ENCODE measurements at places on chromosomes 3 and 15.

- DNase-seq = no peak
Measured at GRCh38 chr3:136862617-136863322, 762 bp downstream of the NCK1 start.

DNA sequence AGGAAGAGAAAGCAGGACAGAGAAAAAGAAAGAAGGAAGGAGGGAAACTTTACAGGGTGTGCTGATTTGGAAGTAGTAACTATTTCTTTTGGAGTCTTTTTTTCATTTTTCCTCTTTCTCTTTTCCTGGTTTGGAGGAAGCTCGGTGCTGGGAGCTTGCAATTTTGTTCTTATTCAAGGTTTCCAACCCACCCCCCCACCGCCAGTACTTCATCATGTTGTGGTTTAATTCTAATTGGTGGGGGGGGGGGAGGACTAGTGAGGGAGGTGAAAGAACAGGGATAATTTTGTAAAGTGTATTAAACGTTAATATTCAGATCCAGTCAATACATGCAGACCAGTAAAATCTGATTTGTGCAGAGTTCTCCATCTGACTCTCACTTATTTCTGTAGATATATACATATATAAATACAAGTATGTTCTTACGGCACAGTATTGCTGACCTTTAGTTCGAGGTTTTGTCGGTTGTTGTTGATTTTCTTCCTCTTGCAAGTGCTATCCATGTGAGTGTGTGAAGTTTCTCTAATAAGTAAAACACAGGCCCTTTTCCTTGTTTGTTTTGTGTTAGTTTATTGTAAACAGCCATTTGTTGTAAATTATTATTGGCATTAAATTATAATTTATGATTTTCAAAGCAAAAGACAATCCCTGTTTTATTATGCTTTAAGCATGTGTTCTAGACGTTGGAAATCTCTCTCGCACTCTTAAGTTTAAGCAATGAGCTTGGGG is 9.3 kb downstream of the NR2F2 start:
- no peak for DNase-seq

DNA sequence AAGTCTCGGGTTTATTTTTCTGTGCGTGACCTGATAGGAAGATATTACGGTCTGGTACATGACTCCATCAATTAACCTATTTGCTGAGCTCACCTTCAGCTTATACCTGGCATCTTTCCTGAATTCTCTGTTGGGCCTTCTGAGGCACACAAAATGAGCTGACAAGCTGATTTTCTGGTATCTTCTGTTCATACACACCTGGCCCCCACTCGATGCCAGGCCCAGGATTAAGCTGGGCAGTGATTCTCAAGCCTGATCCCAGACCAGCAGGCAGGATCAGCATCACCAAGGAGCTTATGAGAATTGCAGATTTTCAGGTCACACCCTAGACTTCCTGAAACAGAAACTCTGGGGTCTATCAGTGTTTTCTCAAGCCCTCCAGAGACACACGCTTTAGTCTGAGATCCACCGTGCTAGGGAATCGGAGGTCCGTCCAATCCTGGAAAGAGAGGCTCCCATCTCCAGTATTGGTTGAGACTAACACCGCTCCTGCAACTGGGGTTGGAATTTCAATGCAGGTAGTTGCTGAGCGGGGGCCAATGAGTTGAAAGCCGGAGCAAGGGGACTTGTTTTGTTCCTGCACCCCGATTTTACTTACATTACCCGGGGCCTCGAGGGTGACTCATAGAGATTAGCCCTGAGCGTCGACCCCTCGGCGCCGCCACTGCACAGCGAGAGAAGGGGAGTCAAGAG is 636 bp upstream of the EIF1B start:
- DNase-seq = no peak

DNA sequence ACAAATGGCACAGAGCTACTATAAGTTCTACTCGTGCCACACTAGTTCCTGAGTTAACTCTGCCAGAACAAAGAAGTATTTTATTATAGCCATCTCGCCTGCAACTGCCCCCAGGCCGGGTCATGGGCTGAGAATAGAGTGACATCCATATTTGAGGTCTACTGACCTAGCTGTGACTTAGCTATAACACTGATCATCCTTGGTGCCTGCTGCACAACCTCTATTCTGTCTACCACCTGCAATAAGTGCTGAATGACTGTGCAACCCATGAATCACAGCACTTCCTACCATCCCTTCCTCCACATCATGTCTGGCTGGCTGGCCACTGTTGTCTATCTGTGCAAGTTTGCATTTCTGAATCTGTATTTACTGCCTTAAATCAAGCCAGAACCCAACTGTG is 506.5 kb upstream of the TBL1XR1 start:
- no peak for DNase-seq

- no peak for DNase-seq
Measured at GRCh38 chr3:190210608-190211007, 89.9 kb upstream of the P3H2 start.

DNA sequence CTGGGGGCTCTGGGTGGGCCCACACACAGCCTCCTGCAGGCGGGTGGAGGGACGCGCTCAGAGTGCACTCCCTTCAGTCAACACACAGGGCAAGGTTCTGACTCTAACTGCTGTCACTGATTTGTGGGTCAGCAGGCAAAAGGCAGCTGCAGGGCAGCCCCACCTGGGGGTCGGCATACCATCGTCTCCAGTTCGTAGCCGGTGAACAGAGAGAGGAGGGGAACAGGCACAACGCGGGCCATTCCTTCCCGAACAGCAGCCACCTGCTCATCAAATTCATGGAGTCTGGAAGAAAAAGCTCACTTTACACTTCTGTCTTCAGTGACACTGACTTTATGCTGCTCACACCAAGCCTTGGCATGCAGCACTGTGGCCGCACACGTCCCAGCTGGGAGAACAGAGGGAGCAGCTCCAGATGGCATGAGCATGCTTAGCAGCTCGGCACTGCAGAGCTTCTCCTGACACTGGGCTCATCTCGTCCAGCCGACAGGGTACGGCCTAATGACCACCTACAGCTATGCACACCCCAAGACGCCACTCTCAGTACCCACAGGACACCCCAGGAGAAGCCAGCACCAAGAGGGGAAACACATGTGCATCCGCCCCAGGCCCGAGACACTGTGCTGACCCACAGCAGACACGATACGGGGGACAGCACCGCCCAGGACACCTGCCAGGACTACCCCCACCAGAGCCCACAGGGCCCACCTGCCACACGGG is 14.4 kb upstream of the OCA2 start:
- no peak for DNase-seq

DNA sequence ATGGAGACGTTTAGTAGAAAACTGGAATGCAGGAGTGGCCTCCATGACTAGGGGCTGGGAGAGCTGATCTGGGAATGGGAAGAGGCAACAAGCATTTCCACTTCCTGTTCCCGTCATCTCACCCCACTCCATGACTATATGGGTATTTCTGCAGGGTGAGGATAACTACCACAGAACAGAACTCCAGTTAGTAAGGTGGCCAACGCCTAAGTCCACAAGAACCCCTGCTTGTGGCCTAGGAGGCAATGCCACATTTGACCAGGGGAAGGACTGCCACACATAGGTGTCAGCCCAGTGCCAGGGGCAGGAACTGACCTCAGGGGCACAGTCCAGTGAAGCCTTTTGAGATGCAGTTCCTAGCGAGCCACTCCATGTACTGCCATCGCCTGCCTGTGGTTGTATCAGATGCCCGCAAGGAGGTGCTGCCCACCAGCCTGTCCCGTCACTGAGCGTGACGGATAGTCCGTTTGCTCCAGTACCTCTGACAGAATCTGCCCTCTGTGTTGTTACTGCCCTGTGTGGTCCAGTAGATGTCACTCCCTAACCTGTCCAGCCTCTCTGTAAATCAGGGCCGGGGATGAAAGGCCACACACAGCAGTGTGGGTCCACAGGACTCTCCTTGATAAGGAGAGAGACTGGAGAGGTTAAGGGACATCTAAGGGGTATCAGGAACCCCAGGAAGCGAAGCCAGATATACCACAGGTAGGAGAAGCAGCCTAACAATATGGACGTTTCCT is 3.5 kb upstream of the MTFMT start:
- peak; percentile 86 for DNase-seq

GRCh38 chr3:189903562-189904250 is 217.0 kb downstream of the P3H2 start:
- DNase-seq = no peak

DNA sequence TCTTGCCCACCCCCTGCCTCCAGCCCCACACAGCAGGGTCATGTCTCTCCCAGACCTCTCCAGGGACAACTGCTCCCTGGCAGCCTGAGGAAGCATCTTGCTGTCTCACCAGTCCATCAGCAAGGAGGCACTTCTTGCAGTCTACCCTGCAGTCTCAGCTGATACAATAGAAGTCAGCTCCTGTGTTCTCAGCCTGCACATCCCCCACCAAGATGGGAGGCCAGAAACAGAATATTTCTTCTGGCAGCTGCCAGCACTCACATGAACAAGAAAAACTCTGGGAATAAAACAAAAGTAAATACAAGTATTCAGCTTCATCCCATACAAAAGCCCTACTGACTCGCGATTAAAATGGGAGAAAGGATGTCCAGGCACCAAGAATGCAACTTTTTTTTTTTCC is 457.4 kb upstream of the PROK2 start:
- DNase-seq = no peak

DNA sequence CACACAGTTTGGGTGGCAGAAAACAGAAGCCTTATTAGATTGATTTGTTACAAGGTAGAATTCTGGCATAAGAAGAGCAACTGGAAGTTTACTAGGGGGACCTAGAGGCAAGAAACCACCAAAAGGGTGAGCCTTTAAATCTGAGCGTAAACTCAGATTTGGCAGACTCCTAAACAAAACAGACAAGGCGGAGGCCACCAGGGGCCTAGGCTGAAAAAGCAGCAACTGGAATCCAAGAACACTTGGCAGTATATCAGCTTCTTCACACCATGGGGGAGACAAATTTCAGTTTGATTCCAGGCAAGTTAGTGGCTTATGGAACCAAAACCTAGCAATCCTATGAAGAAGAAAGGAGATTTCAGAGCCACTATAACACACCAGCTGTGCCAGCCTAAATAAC is 220.0 kb downstream of the C3orf38 start:
- no peak for DNase-seq

DNA sequence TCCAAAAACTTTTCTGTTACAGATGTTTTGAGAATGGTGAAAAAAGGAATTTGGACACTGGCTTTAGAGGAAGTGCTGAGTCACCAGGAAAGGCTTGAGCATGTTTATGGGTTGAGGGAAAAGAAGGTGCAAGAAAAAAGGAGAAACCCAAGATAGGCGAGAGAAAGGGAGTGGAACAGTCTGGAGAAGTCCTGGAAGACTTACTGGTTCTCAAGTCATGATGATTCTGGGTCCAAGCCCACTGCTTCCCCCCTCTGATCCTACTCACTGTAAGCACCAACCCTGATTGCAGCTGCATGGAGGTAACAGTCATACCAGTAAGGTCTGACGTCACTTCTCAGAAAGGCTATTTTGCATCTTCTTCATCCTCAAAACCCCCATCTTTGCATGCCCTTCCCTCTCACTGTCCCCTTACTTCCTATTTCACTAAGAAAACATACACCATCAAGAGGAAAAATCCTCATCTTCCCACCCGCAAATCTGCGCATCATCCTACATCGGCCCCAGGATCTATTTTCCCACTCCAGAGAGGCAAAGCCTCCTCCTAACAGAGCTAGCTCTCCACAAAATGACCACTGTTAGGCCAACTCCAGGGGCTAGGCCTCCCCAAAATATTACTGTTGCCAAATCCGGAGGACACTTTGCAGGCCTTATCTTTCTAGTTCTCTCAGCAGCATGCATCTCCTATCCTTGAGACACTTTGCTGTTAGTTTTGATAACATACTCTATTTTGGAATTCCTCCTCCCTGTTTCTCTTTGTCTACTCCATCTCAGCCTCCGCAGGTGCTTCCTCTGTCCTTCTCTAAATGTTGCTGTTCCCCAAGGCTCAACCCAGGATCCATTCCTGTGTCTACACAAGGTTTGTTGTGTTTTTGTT is 3.2 kb upstream of the ATP13A3 start:
- DNase-seq = no peak

DNA sequence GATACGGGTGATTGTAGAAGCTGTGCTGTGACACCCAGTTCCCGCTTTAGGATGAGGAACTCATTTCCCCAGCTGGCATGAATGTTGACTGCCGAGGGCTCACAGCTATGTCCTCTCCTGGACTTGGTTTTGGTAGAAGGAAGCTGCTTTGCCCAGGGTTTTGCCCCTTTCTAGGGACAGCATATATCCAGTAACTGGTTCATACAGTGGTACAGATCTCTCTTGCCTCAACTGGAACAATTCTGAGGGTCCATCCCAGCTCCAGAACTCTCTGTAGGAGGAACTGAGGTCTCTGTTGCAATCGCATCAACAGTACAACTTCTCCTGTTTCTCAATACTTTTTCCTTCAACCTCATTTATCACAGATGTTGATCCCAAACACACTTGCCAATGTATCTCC is 54.5 kb upstream of the FNDC3B start:
- DNase-seq = no peak

DNA sequence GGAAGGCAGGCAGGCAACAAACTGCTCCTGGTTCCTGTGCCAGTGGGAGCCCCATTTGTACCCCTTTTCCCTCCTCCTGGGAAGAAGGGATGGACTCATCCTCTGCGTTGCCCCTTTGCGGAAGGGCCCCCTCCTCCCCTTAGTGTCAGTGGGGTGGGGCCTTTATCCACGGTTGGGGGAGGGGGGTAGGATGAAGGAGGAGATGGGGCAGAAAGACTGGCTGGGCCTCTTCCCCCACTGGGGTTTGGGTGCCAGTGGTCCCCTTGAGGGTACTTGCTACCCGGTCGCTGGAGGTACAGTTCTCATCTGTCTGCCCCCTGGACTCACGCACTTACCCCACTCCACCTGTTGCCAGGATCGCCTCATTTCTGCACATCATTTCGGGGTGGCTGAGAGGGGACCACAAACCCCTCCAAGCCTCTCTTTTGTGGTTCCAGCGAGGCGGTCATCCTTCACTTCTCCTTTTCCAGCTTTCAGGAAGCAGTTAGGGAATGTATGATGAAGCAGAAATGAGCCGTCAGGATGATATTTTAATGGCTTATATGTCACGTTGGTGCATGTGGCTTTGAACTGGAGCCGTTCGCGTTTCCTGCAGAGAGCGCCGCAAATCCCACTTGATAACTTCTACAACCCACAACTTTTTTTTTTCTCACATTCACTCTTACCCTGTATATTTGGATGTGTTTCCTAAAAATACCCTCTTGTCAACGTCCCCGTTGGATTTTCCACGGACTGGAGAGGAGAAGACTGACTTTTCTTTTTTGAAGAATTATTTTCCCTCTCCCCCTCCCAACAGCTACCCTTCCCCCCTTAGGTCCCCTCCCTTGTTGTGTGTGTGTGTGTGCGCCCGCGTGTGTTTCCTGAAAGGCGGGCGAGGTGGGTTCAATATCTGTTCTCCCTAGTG is at the start of gene ZIC4:
Gene ZIC4, minus strand, starts transcription at position 516 of the 904 bp plus-strand sequence. CDS start 3,746 bp downstream, outside the sequence.
- no peak for DNase-seq

GRCh38 chr3:122414391-122414790 is 1.5 kb downstream of the WDR5B start:
- DNase-seq = no peak

- no peak for DNase-seq
Measured at GRCh38 chr3:17054301-17054981, 169.7 kb downstream of the PLCL2 start.

- DNase-seq = no peak
Measured at GRCh38 chr15:62277816-62278394, 112.8 kb upstream of the C2CD4B start.
